Forelimb muscle (tissue), 1 donor: ENCODE measurements at places on chromosomes 16 and 17.

DNA sequence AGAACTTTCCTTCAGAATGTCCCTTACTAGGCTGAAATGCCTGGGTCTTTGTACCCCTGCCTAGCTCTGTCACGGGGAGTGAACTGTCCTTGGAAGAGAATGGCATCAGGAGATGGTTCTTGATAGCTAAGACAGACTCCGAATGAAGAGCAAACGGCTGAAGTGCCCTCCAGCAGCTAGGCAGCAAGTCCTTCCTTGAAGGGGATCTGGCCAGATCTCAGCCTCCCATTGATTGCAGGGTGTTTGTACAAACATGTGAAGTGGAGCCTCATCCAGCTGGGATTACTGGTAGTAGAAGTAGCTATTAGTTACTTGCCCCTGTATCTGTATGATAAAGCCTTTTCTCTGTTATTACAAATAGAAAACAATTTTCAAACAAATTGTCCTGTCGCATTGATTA is 30.9 kb downstream of the LRRC36 start:
- DNase-seq, result no peak

DNA sequence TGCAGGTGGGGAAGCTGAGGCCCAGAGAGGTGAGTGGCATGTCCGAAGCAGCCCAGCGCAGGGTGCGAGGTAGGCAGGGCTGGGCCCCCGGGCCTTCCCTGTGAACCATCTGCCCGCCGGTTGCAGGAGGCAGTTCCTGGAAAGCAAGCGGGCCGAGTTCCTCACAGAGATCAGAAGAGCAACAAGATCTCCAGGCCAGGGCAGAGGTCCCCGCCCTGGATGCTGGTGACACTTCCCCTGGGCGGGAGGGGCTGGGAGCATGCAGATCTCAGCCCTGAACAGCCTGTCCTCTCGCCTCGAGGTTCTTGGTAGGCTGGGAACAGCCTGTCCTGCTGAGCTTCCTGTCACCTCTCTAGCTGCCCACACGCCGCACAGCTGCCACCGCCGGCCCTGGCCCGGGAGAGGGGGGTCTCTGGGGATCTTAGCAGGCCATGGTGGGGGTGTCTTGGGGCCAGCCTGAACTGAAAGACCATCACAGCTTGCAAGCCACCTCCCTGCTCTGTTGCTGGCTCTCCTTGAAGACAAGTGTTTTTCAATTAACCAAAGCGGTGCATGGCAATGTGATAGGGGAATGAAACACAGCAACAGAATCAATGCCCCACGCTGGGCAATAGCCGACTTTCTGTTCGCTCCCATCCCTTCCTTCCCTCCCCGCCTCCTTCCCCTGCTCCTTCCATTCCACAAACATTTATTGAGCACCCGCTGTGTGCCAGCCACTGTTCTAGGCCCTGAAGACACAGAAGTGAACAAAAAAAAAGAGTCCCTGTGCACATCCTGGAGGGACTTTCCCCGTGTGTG is 31.7 kb downstream of the SOCS1 start:
- DNase-seq, result no peak

GRCh38 chr16:9665851-9666271 is 516.4 kb downstream of the GRIN2A start:
- no peak for DNase-seq

DNA sequence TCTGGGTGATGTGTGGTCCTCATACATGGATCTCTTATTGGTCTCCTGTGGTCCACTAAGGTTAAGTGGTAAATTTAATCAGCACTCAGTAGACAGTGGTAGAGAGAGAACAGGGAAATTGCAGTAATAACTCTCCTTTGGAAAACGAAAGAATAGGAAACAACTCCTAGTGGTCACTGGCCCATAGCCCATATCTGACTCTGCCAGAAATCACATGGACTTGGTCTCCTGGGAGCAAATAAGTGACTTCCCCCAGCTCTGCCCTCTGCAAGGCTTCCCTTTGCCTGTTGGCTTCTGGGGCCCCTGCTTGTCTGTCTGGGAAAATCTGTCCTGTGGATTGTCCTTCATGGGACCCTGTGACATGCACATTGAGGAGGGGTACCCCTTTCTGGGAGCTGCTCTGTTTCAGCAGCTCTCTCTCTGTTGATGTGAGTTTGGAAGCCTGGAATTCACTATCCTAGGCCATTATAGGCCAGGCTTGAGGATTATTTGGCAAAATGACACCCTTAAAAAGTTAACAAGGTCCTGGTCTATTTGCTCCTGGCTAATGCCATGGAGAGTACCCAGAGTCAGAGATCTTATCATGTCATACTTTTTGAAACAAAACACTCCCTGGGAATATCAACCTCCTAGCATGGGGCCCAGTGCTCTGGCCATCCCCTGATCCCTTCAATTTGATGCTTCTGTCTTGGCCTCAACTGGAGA is 58.0 kb upstream of the HNF1B start:
- no peak for DNase-seq

- no peak for DNase-seq
Observed at GRCh38 chr17:40604327-40605080, 39.2 kb upstream of the CCR7 start.

GRCh38 chr16:27053996-27054395 is 12.7 kb upstream of the C16orf82 start:
- no peak for DNase-seq

- no peak for DNase-seq
Observed at GRCh38 chr16:87583453-87584131, 18.7 kb upstream of the JPH3 start.

GRCh38 chr17:9533441-9533840 is 42.2 kb downstream of the STX8 start:
- DNase-seq, result no peak

DNA sequence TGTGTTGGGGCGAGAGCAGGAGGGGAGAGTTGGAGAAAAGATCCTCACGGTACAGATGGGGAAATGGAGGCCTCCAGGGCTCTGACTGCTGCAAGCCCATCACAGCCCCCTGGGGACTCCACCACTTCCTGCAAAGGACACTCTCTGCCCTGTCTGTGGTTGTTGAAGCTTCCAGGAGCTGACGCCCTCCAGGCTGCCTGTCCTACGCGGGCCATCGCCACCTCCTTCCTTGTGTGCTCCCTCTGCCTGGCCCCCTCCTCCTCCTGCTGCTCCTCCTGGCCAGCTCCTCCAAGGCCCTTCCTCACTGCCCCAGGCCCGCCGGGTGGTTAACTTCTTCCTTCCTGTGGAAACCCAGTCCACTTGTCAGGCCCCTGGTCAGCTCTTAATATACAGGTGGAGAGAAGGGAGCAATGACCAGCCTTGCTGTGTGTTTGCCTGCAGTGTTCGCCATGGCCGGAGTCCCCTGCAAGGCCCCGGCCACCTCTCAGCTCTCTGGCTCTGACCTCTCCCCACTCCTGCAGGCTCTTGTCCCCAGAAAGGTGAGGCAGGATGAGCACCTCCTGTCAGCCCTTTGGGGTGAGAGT is 18.4 kb upstream of the STAC2 start:
- DNase-seq, result no peak
